ENCODE measurements at places on chromosomes 7 and 10.

DNA sequence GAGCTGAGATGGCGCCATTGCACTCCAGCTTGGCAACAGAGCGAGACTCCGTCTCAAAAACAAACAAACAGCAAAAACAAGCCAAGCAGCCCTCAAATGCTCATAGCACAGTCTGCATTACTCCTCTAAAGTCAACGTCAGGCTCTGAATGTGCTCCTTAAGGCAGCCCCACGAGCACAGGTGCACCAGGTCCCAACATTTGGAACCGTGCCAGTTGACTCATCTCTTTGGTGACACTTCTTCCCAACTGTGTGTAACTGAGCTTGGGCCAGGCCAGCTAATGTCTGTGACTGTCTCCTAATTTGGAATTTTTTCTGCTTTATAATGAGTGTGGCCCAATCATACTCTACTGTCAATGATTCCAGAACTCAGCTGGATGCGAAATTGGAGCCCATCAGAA, 66.3 kb upstream of the EFCAB10 start:
- no peak for DNase-seq

GRCh38 chr10:112389271-112389822, 15.4 kb downstream of the ACSL5 start:
- DNase-seq: peak; percentile 100

DNA sequence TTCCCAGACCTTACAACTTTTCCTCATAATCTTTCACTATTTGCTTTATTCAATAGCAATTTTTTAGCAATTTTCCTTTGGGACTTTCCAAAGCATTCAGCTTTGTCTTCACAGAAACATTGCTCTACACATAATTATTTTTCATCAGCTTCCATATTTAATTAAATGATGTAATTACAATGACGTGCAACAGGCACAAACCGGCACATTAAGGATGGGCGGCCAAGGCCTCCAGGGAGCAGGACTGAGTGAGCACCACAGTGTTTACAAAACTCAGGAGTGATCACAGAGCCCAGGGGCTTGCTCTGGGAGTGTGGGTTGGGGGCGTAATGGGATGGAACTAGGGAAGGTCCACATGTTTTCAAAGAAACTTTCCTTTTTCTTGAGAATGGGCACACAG, 69.8 kb downstream of the MAD1L1 start:
- DNase-seq: no peak

GRCh38 chr10:117519286-117519685, 23.3 kb upstream of the EMX2 start:
- DNase-seq: no peak

DNA sequence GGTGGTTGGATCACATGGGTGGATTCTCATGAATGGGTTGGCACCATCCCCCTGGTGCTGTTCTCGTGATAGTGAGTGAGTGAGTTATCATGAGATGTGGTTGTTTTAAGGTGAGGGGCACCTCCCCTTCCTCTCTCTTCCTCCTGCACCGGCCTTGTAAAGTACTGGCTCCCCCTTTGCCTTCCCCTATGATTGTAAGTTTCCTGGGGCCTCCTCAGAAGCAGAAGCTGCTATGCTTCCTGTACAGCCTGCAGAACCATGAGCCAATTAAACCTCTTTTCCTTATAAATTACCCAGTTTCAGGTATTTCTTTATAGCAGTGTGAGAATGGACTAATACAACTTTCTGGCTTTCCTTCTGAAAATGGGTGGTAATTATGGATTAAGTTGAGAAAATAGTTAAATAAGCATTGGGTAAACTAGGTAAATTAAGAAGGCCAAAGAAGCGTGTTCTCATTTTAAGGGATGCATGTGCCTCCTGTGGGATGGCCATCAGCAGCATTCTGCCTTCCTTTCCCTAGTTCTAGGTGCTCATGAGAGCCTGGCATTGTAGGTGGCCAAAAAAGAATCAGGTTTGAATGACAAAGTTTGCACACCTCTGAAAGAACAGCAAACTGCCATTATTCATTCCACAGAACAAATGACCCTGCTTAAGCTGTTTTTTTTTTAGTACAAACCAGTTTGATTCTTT, 241.4 kb upstream of the CCDC6 start:
- DNase-seq: no peak

- peak; percentile 4 for DNase-seq
These were observed 41.9 kb downstream of the SPAM1 start for GRCh38 chr7:123966936-123967335.

DNA sequence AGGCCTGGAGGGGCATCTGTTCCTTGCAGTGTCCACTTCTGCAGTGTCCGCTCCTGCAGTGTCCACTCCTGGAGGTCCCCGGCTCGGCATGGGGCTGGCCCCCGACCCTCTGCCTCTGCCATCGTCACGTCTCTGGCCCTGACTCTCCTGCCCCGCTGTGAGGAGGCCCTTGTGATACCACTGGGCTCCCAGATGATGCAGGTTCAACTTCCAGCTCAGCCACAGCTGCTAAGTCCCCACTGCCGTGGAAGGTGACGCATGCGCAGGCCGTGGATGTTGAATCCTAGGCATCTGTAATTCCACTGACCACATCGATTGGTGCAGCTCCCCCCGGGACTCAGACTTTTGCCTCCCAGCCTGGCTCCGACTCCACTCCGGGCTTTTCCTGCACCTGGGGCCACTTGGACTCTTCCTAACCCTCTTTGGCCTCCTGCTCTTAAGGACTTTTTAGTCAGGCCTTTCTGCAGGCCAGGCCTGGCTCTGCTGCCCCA, 95.1 kb downstream of the GLRX3 start:
- no peak for DNase-seq

- DNase-seq: peak; percentile 55
These were observed 40.5 kb downstream of the PRSS2 start for GRCh38 chr7:142811154-142811737.

- no peak for DNase-seq
These were observed 153.1 kb downstream of the SLIT1 start for GRCh38 chr10:97032624-97033023.

GRCh38 chr10:93488956-93489528, 6.9 kb upstream of the MYOF start:
- DNase-seq: no peak

- DNase-seq: no peak
These were observed 20.1 kb downstream of the MGAM2 start for GRCh38 chr7:142131439-142132185.

- no peak for DNase-seq
These were observed 253.1 kb downstream of the PTEN start for GRCh38 chr10:88116481-88116880.

GRCh38 chr10:9015005-9015404, 960.5 kb downstream of the GATA3 start:
- DNase-seq: no peak

GRCh38 chr10:126270111-126270510, 118.2 kb downstream of the ADAM12 start:
- DNase-seq: no peak

DNA sequence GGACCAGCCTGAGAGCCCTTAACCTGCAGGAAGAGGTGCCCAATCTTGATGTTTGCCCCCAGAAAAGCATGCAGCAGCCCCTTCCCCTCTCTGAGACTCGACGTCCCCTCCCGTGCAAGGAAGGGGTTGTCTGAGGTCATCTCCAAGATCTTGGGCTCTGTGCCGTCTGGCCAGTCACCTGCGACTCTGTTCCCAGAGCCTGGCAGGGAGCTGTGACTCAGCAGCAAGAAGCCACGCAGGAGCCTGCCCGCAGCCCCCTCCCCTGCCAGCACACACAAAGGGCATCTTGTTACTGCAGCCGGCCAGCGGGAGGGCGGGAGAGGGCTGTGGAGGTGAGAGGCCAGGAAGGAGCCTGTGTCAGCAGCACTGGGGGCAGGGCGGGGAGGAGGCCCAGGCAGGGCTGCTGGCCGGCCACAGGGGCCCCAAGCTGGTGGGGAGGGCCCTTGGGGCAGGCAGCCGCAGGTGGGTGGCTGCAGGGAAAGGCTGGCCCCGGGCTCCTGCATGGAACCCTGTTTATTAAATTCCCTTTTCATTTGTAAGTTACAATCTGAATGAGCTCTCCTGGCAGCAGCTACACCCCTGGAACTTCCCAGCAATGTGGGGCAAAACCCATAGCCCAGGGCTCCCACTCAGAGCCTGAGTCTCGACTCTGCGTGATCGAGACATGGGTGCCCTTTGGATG, 103.7 kb upstream of the ZMIZ1 start:
- DNase-seq: no peak

GRCh38 chr10:76787746-76788451, 849.7 kb downstream of the KCNMA1 start:
- DNase-seq: no peak

DNA sequence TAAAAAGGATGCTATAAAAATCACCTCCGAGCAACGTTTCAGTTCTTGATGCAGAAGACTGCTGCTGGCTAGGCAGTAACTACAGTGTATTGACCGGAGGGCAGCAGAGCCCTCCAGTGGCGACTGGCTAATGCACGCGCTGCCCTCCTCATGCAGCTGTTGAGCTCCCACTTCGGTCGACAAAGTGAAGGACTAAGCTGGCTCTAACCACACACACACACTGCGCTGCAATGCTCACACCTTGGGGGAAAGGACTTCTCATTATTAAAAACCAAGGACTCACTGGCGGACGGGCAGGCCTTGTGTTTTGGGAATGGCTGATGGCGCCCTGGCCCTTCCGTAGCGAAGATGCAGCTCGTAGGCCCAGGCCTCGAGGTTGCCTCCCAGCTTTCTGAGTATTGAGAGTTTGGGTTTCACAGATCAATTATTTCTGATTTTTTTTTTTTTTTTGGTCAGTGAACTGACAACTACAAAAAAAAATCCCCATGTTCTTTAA, 120.9 kb upstream of the DIP2C start:
- DNase-seq: no peak

DNA sequence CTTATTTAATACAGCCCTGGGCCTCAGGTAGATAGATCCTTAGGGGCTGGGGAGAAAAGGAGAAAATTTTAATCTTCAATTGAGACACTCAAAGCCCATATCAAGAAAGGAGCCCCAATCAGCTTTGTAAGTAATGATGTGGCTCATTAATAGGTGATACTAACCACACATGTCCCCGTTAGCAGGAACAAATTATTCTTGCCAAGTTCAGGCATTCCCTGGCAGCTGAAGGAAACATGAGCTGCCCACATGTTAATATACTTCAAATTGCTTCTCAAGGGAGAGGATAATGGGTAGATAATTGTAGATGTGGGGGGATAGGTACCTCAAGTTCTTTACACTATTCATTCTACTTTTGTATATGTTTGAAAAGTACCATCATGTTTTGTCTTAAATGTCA, 14.5 kb downstream of the IFIT5 start:
- DNase-seq: no peak

GRCh38 chr7:87926581-87927461, 7.2 kb upstream of the ADAM22 start:
- peak; percentile 8 for DNase-seq

- DNase-seq: no peak
These were observed 16.9 kb downstream of the ZNF800 start for GRCh38 chr7:127375631-127376030.

GRCh38 chr7:73892003-73892999, 31.3 kb downstream of the TMEM270 start:
- no peak for DNase-seq

- no peak for DNase-seq
These were observed 264.0 kb downstream of the ARL4A start for GRCh38 chr7:12951397-12951801.

Measured in inflammatory macrophage treated with lipopolysaccharide for 1 hour (primary cell).